Cerebellar cortex (tissue), 1 donor: ENCODE measurements at places on chromosomes 5 and 9.
A peak's percentile ranks its signal among the peaks of the same experiment; 100 is the strongest.

DNA sequence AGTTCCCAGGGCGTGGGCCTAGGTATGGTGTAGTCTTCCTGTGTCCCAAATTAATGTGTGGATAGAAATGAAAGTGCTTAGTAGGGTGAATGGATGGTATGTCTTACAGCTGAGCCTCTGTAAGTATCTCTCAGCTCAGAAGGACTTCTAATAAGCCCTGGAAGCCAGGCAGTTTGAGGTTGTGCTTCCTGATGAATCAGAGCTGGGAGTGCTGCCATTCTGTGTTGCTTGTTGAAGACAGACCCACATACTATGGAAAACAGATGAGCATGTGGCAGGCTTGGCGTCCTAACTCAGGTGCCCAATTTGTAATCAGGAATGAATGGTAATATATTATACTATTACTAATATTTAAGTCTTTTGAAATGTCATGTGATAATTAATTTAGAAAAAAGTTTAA lies 69.8 kb downstream of the CMYA5 start:
- DNase-seq: no peak

- no peak for DNase-seq
Observed at GRCh38 chr5:169148138-169148740, 152.7 kb downstream of the SLIT3 start.

DNA sequence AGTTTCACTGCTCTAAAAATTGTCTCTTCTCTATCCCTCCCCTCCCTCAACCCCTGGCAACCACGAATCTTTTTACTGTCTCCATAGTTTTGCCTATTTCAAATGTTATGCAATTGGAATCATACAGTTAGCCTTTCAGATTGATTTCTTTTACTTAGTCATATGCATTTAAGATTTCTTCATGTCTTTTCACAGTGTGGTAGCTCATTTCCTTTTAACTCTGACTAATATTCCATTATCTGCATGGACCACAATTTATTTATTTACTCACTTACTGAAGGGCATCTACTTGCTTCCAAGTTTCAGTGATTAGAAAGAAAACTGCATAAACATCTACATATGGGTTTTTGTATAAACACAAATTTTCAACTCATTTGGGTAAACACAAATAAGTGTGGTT lies 372.3 kb downstream of the CDH18 start:
- DNase-seq: no peak

GRCh38 chr9:122125509-122126330 lies 32.6 kb upstream of the TTLL11 start:
- peak; percentile 30 for DNase-seq

DNA sequence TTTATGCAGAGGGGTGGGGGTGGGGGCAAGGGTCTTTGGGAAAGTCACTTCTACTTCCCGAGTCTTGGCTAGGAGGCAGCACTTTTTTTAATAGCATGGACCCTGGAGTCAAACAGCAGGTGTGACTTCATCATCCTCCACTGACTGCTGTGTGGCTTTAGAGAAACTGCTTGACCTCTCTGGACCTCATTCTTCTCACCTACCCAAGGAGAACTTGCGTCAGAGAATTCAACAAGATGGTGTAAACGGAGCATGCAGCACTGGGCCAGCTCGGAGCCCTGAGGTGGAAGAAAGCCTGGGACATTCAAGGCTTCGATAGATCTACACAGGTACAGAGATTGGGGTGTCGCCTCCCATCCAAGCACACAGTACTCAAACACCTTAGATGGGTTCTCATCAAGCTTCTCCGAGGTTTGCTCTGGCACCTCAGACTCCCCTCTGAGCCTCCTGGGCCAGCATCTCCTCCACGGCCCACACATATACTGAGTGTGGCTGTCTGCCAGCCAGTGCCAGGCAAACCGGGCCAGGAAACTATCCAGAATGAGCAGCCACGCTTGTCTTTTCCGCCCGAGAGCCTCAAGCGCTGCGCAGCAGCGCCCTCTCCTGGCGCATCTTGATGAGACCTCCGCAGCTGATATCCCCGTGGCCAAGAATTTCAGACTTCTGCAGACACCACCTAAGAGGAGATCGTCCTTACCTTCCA lies 4.6 kb upstream of the SLC25A48 start:
- peak; percentile 72 for DNase-seq

DNA sequence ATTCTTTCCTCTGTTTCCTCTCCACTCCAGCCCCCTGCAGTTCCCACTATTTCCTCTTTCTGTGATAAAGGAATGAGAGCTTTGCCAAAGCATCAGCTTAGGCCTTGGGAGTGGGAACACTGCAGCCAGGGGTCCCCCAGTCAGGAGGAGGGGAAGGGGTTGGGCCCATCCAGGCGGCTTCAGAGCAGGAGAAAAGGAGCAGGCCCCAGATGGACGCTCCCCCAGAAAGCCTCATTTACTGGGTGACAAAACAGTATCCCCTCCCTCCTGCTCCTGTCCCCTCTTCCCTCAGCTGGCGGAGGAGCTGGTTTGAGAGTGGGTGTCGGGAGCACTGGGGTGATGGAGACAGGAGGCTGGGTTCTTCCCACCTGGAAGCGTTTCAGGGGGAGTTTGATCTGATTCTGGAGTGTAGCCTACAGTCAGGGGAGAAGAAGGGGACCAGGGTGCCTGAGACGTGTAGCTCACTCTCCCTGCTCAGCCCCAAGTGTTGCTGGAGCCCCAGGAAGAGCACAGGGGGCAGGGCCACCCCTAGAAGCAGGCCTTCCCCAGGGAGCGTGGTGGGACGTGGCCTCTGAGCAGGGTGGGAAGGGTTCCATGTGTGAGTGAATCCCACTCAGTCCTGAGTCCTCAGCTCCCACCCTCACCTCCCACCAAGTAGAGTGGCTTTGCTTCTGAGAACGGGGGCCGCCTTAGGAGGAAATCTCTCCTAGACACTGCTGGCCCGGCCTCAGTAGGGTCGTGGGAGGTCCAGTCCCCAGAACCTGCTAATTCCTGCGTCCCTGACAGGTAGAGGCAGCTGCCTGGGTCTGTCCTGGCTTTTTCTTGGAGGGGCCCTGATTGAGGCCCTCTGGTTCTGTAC lies 173.1 kb downstream of the CACNA1B start:
- DNase-seq: no peak

DNA sequence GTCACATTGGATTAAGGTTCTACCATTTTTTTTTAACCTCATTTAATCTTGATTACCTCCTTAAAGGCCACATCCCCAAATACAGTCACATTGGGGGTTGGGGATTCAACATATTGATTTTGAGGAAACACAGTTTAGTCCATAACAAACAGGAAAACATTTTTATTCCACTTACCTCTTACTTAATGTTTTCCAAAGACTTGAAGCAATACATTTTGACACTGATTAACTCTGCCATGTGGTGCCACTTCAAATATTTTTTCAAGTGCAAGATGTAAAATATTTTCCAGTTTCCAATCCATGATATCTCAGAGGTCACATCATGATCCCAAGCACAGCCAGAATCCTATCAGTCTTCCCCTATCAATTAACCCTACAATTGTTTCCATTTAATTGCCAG lies 548.0 kb downstream of the CSNK1G3 start:
- DNase-seq: no peak

GRCh38 chr9:86069206-86069869 lies 30.0 kb downstream of the GOLM1 start:
- DNase-seq: no peak

- DNase-seq: no peak
Observed at GRCh38 chr5:107570805-107571531, 99.8 kb downstream of the EFNA5 start.

DNA sequence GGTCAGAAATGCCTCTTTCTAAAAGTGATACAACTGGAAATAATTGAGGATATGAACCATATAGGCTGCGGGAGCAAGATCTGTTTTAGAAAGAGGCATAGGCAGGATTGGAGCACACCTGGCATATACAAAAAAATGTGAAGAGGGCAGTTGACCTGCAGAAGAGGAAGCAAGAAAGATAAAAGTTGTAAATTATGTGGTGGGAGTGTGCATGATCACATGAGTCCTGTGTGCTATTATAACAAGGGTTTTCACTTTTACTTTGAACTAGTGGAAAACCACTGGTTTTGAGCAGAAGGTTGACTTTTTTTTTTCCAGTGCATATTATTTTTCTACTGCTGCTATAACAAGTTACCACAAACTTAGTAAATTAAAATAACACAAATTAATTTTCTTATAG lies 489.3 kb downstream of the ANXA1 start:
- DNase-seq: no peak

- no peak for DNase-seq
Observed at GRCh38 chr9:93114984-93115335, 18.9 kb downstream of the CARD19 start.

DNA sequence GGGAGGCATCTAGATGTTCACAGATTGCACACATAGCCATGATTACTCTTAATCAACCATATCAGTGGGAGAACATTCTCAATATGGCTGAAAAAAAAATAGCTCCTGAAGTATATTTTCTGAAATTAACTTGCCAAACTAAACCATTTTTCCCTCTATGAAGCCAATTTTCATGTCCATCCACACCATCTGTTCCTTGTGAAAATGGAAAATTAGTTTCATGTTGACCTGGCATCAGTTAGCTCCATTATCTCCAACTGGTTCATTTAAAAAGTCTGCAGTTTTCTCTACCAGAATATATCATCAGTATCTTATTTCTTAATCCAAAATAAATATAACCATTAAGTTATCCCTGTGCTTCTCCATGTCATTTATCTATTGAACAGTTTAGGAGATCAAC lies 138.8 kb upstream of the CDH10 start:
- DNase-seq: peak; percentile 76

- DNase-seq: peak; percentile 50
Observed at GRCh38 chr9:6584881-6585597, 60.5 kb downstream of the GLDC start.

DNA sequence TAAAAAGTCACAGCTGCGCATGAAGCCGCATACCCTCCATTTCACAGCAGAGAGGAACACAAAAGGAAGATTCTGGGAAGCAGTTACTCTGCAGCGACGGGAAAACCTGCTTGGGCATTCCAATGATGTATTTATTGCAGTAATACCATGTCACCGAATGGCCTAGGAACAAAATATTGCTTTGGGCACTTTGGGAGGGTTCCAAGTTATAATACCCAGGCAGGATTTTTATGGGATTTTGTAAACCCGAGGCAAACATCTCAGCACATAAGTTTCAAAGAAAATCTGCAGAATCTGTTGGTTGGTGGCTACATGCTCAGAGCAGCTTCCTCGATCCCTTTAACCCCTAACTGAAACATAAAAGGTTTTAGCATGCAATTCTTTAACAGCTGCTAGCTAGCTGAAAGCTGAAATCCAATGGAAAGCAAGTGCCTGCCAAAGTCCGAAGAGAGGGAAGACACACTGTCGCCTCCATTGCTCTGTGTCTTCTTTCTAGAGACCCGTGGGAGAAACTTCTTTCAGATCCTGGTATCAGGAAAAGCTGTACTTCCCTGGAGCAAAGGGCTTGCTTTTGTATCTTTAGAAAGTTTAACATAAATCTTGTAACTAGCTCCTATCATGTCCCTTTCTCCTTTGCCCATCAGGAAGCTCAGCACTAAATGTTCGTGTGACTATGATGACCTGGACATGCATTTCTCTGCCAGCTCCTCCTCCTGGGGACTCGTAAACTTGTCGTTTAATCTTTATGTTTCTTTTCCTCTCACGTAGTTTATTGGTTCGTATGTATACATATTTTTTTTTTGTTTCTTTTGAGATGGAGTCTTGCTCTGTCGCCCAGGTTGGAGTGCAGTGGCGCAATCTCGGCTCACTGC lies 195.0 kb downstream of the MAPKAP1 start:
- no peak for DNase-seq

DNA sequence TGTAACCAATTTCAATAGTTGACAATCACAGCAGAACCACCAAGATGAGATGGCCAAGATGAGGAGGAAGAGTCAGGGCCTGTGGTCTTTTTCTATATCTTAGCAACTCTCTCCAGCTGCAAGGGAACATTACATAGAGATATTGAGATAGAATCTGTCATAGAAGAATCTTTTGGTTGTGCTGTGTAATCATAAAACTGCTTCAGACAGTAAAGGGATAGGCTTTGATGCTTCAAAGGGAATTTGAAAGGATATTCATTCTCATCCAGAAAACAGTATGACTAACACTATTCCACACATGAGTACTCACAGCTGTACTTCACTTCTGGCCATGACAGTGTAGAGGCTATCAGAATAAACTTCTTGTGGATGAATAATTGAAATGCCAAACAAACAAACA lies 145.9 kb downstream of the YIPF5 start:
- no peak for DNase-seq

- DNase-seq: no peak
Observed at GRCh38 chr5:37715361-37715760, 124.5 kb downstream of the GDNF start.

DNA sequence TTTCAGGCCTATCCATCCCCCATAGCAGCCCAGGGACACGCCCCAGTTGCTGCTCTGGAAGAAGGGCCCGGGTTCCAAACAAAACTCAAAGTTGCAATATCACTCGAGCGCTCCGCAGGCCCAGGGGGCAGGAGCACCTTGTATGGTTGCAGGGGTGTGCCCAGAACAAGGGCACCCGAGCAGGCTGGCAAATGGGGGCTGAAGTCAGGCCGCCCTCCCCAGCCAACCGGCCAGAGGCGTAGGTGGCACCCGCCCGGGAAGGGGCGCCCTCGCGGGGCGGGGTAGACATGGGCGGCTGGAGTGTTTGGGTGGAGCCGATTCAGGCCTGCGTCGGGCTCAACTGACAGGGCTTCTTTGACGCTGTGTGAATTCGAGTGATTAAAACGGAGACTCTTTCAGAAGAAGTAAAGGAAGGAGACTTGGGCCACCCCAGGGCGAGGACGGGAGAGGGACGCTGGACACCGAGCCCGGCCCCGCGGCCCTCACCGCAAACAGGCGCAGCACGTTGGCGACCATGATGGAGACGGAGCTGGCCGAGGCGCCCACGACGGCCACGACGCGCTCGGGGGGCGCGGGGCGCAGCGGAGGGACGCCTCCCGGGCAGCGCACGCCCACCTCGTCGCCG lies 1.1 kb downstream of the GRM6 start:
- no peak for DNase-seq

DNA sequence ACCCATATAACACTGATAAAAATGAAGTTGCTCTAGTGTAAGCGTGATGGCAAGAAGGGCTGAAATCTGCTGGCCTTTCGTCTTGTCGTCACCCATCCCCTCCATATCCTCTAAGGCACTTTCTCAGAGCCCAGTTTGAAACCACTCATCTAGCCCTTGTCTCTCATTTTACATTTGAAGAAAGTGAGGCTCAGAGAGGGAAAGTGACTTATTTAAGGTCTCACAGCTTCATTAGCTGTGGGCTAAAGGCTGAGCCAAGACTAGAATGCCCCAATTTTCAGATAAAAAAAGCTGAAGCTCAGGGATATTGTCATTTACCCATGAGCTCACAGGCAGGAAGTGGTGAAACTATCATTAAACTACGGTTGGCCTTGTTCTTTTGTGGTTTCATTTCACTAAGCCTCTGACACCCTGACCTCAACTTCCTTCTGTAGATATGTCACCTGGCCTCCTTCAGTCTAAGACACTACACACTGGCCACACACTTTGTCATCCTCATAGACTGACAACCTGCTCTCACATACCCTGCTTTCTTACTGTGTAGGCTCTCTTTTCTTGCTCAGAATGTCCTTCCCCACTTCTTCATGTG lies 176.7 kb upstream of the DMAC1 start:
- no peak for DNase-seq

GRCh38 chr9:110128664-110129329 lies 79.2 kb downstream of the C9orf152 start:
- no peak for DNase-seq

- no peak for DNase-seq
Observed at GRCh38 chr9:935348-935965, 41.0 kb upstream of the DMRT3 start.

- DNase-seq: no peak
Observed at GRCh38 chr9:107963246-107963645, 473.7 kb upstream of the KLF4 start.

GRCh38 chr9:35763803-35764202 lies 9.7 kb upstream of the MSMP start:
- no peak for DNase-seq
